Adrenal gland (tissue), 19 donors: ENCODE measurements at places on chromosomes 11 and 22. TPM values are rescaled to one million over a fixed set of nuclear protein-coding genes. Genes with fewer than 3 reads are reported as not detected.

DNA sequence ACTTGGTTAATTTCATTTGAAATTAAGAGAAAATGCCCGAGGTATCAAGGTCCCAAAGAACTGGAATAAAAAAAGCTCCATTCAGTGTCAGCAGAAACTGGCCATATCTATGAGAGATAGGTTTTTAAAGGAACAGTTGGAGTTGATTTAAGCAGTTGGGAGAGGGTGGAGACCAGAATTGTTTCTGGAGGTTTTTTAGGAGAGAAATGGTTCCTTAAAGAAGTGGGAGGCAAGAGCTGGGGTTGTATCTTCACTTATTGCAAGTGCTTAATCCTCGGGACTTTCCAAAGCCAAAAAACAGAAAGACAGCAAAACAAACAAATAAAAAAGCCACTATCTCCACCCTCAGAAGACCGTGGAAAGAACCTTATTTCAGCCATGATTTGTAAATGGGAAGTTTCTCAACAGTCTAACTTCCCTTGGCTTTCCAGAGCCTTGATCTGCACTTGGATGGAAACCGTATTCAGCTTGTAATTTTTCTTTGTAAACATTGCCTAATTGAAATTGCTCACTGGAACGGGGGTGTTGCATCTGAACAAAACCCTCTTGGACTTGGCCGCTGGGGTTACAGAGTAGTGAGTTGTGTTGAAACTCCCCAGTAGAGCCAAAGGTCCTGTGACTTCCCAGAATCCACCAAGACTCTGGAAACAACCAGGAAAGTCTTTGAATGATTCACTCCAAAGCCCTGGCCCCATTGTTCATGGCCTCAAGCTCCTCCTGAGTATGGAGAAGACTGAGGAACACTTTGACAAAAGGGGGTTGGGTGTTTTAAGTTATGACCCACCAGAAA is 115.6 kb downstream of the SLC1A2 start:
- DNase-seq, result peak; percentile 62

- no peak for DNase-seq
These were observed 51.3 kb upstream of the LARGE1 start for GRCh38 chr22:33971561-33971961.

GRCh38 chr11:129932381-129933067 is 37.1 kb upstream of the NFRKB start:
- DNase-seq, result no peak

- no peak for DNase-seq
These were observed 60.0 kb downstream of the RTL6 start for GRCh38 chr22:44438056-44438455.

GRCh38 chr11:69539416-69540117 is 58.1 kb downstream of the LINC01488 start:
- peak; percentile 43 for DNase-seq

DNA sequence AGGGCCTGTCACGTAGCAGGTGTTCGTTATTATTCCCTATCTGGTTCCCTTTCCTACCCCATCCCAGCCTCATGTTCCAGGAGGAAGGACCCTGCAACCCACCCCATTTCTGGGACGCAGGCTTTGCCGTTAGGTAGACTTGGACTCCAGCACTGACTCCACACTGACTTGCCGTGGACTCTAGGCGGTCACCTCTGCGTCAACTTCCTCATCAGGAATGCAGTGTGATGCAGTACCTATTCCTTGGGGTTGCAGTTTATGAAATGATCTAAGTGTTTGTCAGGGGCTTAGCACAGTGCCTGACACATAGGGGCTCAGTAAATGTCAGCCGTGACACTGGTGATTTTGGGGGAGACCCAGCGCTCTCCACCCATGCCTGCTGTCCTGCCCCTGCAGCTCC is 16.8 kb downstream of the DGKZ start:
- DNase-seq, result no peak

GRCh38 chr11:12540075-12540680 is 134.0 kb upstream of the TEAD1 start:
- DNase-seq, result no peak

- no peak for DNase-seq
These were observed 131.4 kb upstream of the POU2AF2 start for GRCh38 chr11:111114091-111114490.

DNA sequence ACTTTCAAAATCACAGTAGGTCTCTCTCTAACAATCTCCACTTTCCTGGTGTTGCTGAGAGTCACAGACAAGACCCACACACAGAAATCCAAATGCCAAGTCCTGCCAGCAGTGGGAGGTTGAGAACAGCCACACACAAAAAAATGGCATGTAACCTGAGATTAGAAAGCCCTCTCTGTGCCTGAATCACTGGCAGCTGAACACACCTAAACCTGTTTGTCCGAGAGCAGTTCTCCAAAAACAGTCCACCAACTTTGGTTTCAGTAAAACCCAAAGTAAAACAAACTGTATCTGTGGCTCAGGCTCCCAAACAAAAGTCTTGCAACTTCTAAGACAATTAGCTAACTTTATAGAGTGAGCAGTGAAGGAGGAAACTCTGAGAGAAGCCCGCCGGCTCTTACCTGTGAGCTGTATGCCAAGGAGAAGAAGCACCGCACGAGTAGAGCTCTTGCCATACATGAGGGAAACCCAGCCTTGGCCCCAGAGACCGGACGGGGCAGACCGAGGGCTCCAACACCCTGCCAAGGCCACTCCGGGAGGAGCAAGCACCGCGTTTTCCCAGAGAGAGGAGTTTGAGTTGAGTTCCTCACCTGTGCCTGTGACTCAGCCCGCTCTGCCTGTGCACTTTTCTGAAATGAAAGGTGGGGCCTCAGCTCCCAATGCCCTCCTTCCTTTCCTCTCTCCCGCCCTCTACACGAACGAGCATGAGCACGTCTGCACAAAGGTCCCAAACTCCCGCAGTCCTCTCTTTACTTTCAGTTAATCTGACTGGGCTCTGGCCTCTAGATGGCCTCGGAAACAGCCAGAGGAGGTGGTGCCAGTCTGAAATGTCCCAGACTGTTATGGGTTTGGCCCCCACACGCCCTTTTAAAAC is at the start of gene MPZL2:
Gene MPZL2 (minus strand): TSS at position 603 of the 874 bp plus-strand sequence. CDS start 144 bp downstream, at position 459.
- DNase-seq, result no peak

PRSS23 gene
- 26.1 TPM for total RNA-seq

NDUFA6 gene
- total RNA-seq, result 178 TPM

DNAJB13 gene
- total RNA-seq, result 0.65 TPM
